ENCODE measurements at places on chromosomes 3 and 15. TPM values are rescaled to one million over a fixed set of nuclear protein-coding genes. Genes with fewer than 3 reads are reported as not detected.

Gene SCAMP5
- total RNA-seq, result 23.1 TPM

Gene TMCO5A
- total RNA-seq, result not detected

DNA sequence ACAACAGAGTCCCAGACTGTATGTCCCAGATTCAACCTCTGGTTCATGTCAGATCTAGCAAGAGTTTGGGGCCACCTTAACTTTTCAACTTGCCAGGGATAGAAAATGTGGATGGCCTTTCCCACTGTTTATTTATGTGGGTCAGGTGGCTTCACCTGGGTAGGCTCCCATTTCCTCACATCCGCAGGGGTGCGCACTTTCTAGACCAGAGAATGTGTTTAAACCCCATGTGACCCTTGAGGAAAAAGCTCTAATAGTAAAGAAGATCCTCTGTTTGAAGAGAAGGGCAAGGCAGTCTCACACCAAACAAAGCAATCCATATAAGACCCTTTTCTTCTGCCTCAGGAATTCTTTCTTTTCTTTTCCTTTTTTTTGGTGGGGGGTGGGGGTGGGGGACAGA is 167.2 kb upstream of the TSC22D2 start:
- no peak overlapping the region for H3K27ac ChIP-seq
- no peak for DNase-seq
- H3K36me3 ChIP-seq, result no peaks in the 10 kb centered on the region
- no peaks in the 10 kb centered on the region for H3K27me3 ChIP-seq

- no peak overlapping the region for H3K4me3 ChIP-seq
- H3K27ac ChIP-seq, result no peak overlapping the region
- peak; percentile 58 for DNase-seq
- no peaks in the 10 kb centered on the region for H3K27me3 ChIP-seq
Observed at GRCh38 chr3:149245738-149246451, 24.3 kb upstream of the CP start.

DNA sequence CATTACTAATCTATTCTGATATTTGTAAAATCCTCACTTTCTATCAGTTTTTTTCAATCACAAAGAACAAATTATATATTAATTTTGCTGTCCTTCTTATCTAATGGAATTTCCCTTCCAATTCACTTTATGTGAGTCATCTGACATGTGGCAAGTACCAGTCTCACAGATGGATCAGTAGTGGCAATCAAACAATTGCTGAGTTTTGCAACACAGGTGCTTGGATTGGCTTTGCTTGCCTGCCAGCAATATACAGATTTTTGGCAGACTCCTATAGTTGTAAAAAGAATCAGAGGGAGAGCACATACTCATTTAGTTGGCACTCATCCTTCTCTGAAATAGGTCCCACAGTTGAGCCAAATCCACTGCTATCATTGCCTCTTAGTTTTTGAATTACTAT is 83.7 kb downstream of the BCHE start:
- DNase-seq, result peak; percentile 39
- H3K27ac ChIP-seq, result no peak overlapping the region
- no peak overlapping the region for H3K4me3 ChIP-seq
- H3K27me3 ChIP-seq, result no peaks in the 10 kb centered on the region
- no peaks in the 10 kb centered on the region for H3K36me3 ChIP-seq
- peaks cover 11% of the 10 kb centered on the region for H3K4me1 ChIP-seq

Data from astrocyte (in vitro differentiated cells and primary cell).